ENCODE measurements at places on chromosomes 3 and 15.

- no peak for DNase-seq
Measured at GRCh38 chr15:72155003-72155621, 36.9 kb downstream of the SENP8 start.

- no peak for DNase-seq
Measured at GRCh38 chr15:68285259-68285980, 7.9 kb downstream of the FEM1B start.

DNA sequence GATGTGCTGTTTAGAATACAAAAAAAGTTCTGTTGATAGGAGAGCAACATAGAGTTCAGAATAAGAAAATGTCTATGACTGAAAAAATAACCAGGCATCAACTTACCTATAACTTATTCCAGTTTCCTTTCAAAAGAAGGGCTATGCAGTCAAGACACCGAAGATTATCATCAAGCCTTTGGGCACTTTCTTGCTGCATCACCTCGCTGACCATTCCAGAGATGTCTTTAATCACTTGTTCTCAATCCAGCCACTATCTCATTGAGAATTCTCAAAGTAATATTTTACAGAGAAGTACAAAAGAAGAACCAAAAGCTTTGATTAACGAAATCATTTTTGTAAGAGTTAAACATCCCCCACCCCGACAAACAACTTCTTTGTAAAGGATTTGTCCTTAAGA, 198.3 kb upstream of the P2RY1 start:
- no peak for DNase-seq

DNA sequence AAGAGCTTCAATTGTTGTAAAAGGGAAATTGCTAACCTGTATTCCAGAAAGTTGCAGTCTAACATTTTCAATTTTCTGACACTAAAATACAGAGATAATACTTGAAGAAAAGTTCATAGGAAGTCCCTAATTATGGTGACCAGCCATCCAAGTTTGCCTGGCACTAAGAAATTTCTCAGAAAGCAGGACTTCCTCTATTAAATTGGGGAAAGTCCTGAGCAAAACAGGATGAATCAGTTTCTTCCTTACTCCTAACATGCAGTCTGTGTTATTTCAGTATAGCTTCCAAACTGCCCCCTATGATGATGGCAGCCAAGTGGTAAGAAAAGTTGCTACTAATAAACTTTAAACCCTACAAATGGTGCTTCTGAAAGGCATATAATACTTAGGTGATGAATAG, 133.5 kb upstream of the SGO1 start:
- DNase-seq: no peak

- no peak for DNase-seq
Measured at GRCh38 chr3:50608278-50608677, 3.3 kb downstream of the CISH start.

DNA sequence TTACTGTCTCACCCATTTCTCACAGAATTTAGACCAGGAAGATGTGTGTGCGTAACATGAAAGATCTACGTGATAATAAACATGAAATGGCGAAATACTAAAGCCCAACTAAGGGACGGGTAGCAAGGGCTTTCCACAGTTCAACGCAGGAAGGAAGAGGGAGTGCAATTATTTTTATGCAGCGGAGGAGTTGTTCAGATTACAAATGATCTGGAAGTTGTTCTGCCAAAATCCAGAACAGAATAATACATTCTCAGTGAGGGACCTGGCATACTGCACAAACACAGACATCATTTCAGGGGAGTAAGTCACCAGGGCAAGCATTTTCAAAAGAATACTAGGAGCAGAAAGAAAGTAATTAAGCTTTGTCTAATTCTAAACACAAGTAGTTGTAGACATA, 133.6 kb upstream of the RAP2B start:
- DNase-seq: no peak
